ENCODE measurements at places on chromosomes 5 and 9. TPM values are rescaled to one million over a fixed set of nuclear protein-coding genes. Genes with fewer than 3 reads are reported as not detected.

Gene PRUNE2
- total RNA-seq, result 38.8 TPM

Gene CNTLN
- 6.1 TPM for total RNA-seq

Gene PKD2L2
- total RNA-seq, result not detected

Gene SLC22A4
- 1.6 TPM for total RNA-seq

Gene ZFP2
- total RNA-seq, result 6.4 TPM

Gene BASP1
- 82.6 TPM for total RNA-seq

Gene NR6A1
- 6.1 TPM for total RNA-seq

Gene PGM5
- total RNA-seq, result 0.55 TPM

Gene SHLD3
- total RNA-seq, result 5.4 TPM

Gene KDM3B
- total RNA-seq, result 79.7 TPM

Gene ZBTB26
- total RNA-seq, result 11.6 TPM

Gene AKNA
- total RNA-seq, result 7.8 TPM

Gene PRRX2
- total RNA-seq, result 0.45 TPM

Gene SOX30
- total RNA-seq, result 0.17 TPM

Measured in renal cortical epithelial cell (primary cell).